Uterus (tissue), 4 donors: ENCODE measurements at places on chromosomes 3 and 15.

DNA sequence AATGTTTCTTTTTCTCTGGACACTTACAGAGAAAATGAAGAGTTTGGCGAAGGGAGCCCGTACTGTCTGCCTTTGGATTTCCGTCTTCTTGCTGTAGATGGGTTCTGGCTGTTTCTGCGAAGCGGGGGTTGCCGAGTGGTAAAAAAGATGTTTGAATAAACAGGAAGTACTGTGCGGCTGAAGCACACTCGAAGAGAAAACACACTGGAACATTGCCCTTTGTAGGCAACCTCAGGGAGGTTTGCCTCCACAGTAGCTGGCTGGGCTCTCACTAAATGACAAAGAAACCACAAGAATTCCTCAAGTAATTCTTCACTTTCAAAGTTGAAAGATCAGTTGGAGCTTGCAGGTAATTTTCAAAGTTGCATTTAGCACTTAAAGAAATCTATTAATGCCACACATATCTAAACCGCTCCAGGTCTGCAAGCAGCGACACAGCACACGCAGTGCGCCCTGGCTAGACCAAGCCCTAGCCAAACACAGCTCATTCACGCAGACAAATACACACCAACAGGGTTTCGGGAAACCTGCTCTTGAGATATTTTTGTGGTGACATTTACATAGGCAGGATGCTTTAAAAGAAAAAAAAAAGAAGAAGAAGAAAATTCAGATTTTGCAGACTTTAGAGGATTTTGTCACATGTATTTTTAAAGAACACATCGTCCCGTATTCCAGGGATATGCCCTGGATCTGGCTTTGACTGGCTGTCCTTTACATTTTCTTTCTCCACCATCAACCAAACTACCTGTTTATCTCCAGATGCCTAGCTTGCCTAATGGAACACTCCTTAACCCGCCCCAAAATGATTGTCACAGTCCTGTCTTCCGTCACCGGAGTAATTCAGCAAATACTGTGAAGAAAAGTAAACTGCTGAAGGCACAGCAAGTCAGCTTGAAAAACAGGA, 452.8 kb downstream of the FOXP1 start:
- peak; percentile 68 for DNase-seq

- DNase-seq = no peak
Observed at GRCh38 chr3:169227911-169228310, 435.6 kb downstream of the MECOM start.

DNA sequence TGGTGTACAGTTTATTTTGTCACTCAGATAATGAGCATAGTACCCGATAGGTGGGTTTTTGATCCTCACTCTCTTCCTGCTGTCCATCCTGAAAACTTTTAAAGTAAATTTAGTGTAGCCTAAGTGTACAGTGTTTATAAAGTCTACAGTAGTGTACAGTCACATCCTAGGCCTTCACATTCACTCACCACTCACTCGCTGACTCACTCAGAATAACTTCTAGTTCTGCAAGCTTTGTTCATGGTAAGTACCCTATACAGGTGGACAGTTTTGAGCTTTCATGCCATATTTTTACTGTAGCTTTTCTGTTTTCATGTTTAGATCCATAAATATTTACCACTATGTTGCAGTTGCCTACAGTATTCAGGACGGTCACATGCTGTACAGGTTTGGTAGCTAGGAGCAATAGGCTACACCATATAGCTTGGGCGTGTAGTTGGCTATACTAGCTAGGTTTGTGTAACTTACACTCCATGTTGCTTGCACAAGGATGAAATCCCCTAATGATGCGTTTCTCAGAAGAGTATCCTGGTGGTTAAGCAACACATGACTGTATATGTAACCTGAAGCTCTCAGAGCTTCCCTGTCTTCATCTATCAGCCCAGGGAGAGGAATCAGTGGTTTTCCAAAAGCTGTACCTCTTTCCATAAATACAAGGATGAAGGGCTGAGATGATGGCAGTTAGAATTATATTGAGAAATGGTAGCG, 87.6 kb upstream of the SLC25A26 start:
- no peak for DNase-seq

DNA sequence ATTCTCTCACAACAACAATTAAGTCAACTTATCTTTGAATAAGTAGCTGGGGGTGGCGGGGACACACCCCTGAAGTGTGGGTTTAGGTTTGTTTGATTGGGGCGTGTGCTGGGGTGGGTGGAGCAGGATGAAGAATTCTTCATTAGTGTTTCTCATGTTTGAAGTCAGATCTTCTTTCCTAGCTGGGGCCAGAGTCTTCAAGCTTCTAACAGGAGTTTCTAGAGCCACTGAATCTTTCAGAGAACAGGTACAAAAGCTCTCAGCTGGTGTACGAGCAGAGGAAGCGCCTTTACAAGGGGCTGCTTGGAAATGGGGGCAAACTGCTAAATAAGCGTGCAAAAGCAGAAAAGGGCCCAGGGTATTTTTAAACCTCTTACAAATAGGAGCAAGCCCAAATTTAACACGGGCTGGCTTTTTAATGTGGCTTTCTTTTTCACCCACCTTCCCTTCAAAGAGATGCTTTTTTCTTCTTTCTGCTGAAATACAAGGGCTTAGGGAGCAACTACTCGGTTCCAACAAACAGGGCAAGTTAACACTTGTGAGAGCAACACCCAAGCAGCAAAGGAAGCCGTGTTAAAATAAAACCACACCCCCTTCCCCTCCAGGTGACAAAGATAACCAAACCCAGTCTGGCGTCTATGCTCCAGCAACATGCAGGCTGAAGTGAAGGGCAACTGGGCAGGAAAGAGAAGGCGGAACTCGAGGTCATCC, 86.9 kb upstream of the RASGRP1 start:
- no peak for DNase-seq

DNA sequence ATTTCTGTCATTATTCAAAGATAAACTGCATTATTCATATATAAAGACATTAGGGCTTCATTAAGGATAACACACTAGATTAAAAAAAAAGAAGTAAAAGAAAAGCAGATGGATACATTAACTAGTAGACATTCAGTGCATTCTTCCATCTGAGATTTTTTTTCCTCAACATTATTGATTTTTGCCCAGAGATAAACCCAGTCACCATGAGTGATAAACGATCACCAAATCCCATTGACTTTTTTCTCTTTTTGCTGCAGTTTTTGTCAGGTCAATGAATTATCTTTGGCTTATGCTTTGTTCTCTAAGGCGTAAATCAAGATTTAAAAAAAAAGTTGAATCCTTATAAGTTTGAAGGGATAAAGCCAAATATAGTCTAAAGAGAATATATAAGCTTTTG, 925.0 kb downstream of the GBE1 start:
- no peak for DNase-seq

GRCh38 chr3:31077826-31078225, 183.4 kb upstream of the GADL1 start:
- no peak for DNase-seq

DNA sequence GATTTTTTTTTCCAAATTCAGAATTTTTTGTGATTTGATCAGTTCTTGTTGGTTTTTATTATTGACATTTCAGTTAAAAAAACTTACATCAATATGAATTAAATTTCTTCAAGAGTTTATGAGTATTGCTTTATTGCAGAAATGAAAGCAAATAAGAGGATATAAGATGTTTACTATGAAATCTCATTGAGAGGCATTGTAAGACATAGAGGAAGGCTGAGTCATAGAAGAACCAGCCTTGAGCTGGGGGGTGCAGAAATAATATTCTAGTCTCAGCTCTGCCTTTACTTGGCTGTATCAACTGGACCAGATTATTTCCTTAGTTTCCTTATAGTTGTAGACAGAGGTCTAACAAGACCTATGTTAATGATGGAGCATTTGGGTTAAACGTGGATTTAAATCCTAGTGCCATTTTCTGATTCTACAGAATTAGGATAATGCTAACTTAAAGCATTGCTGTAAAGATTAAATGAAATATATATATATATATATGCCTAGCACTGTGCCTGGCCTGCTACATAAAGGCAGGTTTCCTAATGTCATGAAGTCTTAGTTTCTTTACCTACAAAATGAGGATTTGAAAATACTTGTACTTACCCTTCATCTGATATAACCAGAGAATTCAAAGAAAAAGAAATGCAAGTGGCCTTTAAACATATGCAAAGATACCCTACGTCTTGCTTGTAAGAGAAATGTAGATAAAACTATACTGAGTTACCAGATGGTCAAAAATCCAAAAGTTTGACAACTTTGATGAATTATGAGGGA, 7.3 kb downstream of the FAM98B start:
- DNase-seq = no peak

- no peak for DNase-seq
Observed at GRCh38 chr3:90015688-90016356, 908.4 kb downstream of the EPHA3 start.

DNA sequence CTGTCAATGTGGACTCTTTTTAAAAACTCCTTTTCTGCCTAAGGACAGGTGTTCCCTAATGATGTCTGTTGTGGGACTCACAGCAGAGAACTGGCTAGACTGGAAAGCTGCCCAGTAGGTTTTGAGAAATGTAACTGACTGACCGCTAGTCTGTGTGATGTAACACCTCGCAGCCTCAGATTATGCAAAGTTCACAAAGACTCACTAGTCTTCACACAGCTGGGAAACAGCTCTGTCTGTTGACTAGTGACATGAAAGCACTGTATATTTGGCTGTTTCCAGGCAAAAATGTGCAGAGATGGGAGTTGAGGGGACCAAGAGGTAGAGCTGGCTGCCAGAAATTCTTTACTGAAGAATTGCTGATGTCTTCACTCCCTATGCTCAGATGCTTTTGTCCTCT, 10.3 kb downstream of the PDZRN3 start:
- peak; percentile 78 for DNase-seq

GRCh38 chr3:4979428-4980228, at the start of gene BHLHE40:
Gene BHLHE40 (plus strand): TSS chr3:4979437. CDS start chr3:4979719, 282 bp downstream.
- DNase-seq = no peak

GRCh38 chr3:12993517-12994356, 79.5 kb downstream of the IQSEC1 start:
- DNase-seq = no peak

- DNase-seq = no peak
Observed at GRCh38 chr3:183244219-183244618, 8.8 kb upstream of the B3GNT5 start.

DNA sequence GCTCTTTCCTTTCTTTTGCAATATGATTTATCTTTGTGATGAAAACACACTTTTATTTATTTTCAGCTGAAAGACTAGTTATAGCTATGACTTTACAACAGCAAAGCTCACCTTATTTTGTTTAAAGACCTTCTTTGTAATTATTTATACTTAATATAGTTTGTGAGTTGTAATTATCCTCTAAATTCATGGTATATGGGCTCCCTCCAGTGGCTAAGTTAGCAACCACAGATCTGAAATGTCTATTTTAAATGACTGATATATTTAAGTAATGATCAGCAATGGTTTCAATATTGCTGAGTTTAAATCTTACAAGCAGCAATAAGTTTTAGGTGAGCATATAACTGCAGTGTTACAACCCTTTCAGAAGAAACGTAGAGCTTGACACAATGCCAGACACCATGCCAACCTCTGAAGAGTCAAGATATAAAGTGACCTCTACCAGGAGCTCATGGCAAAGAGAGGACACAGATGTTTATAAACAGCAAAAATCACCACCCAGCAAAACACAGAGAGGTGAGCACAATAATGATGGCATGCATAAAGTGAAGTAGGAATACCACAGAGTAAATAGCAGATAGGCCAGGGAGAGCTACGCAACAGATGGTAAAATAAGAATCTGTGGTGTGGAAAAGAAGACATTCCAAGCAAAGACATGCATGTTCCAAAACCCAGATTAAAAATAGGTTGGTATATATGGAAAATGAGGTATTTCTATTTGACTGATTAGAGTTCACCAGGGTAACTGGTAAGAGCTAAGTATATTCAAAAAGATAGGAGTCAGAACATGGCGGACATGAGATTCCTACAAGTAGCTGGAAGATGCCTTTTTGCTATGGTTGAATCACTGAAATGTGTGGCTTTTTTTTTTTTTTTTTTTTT, 143.7 kb upstream of the ZNF385D start:
- DNase-seq = no peak

DNA sequence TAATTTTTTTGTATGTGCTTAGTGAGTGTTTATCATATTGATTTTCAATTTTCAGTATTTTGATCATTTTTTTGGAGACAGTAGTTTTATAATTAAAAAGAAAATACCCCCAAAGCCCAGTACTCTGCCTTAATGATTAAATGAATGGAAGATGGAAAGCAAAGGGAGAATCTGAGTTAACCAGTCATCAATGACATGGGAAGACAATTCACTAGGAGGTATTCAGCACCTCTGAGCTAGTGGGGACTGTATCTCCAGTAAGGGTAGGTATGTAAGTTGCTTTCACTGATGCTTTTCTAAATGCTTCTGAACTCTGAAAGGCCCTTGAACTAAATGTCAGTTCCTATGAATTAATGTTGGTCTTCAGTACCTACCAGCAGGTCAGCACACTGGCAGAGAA, 590.4 kb upstream of the DPPA4 start:
- DNase-seq = no peak

DNA sequence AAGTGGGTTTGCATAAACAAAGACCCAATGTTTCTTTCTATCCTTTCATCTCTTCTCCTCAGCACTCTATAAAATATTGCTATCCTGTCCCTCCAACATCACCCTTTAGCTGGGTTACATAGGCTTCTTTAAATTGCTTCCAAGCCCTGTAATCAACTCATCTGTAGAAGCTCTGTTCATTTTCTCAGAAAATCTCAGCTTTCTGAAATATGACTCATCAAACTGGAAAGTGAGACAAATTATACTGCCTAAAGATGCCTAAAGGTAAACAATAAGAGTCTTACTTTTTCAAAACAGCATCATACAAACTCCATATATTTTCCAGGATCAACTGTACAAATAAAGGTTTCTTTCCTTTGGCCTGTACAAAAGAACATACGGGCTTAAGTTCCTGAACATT, 33.8 kb downstream of the EFL1 start:
- DNase-seq = no peak

- no peak for DNase-seq
Observed at GRCh38 chr15:68346979-68347378, 69.4 kb downstream of the FEM1B start.

GRCh38 chr15:55694652-55695150, 48.3 kb downstream of the PRTG start:
- no peak for DNase-seq

GRCh38 chr3:50580683-50581458, 11.5 kb downstream of the HEMK1 start:
- DNase-seq = no peak

DNA sequence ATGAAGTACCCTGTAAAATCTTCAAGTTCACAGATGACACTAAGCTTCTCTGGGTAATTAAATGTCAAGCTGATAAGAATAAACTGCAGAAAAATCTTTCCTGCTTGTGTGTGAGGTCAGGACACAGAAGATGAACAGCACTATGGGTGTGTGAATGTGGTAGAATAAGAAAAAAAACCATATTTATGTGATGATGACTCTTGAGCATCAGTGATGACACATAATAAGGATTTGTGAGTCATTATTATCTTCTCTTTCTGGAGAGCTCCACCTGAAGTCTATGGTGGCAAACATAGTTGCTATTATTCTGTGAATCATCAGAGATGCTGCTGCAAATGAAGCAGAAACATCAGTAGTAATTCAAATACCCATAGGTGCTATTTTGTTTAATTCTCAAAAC, 422.4 kb downstream of the DIPK2A start:
- DNase-seq = no peak
